NCI-H2171 treated with DMSO at 0.1 percent for 48 hours (cell line): ENCODE measurements at places on chromosomes 1 and 21.

GRCh38 chr1:178688244-178688643 lies 36.8 kb upstream of the RALGPS2 start:
- no peak for DNase-seq

- no peak for DNase-seq
These were observed 87.3 kb upstream of the CSF3R start for GRCh38 chr1:36570006-36570405.

DNA sequence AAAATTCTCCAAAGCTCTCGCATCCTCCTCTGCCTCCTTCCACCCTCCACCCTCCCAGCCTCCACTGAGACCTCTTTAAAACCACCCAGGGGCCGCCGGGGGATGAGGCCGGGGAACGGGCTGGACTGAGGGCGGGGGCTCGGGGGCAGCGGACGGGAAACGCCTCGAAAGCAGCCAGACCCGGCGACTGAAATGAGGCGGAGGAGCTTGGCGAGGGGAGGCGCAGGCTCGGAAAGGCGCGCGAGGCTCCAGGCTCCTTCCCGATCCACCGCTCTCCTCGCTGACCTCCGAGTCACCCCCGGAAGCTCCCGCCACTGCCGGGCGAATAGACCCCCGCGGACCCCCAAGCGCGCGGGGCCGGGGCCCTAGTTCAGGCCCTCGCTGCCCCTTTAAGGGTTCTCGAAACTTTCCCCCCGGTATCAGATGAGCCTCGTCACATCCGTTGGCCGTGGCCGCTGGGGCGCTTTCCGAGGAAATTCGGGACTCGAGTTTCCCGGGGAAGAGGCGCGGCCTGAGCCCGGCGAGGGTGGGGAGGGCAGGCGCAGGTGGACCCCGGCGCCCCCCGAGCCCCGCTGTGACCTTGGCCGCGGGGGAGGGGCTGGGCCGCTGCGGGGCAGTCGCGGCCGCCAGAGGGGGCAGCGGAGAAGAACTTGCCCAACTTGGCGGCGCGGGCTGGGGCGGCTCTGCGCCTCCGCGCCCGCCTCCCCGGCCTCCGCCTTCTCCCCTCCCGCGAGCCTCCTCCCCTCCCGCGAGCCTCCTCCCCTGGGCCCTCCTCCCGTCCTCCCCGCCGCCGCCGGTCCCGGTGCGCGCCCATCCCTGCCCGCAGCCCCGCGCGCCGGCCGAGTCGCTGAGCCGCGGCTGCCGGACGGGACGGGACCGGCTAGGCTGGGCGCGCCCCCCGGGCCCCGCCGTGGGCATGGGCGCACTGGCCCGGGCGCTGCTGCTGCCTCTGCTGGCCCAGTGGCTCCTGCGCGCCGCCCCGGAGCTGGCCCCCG lies at the start of gene BACE2:
Gene BACE2, plus strand, starts transcription at position 813 of the 995 bp plus-strand sequence. Its CDS starts 104 bp downstream, at position 917.
- no peak for DNase-seq

DNA sequence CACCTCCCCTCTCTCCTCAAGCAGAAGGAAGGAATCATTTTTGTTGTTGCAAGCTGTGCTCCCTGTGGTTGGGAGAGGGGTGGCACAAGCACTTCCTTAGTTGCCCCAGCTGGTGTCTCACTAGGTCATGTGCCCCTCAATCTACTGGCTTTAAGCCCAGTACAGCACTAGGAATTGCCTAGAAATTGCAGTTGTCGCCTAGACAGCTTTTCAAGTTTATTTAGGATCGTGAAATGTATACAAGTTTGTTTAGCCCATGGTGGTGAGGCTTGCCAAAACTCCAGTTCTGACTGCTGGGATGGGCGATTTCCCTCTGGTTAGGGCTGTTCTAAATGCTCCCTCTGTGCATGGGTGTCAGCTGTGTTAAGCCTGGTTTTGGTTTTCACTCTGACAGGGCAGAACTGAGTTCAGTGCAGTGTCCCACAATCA lies 126.8 kb upstream of the ZNF644 start:
- DNase-seq, result peak; percentile 1

- no peak for DNase-seq
These were observed 28.1 kb downstream of the TMEM50B start for GRCh38 chr21:33451634-33452071.

DNA sequence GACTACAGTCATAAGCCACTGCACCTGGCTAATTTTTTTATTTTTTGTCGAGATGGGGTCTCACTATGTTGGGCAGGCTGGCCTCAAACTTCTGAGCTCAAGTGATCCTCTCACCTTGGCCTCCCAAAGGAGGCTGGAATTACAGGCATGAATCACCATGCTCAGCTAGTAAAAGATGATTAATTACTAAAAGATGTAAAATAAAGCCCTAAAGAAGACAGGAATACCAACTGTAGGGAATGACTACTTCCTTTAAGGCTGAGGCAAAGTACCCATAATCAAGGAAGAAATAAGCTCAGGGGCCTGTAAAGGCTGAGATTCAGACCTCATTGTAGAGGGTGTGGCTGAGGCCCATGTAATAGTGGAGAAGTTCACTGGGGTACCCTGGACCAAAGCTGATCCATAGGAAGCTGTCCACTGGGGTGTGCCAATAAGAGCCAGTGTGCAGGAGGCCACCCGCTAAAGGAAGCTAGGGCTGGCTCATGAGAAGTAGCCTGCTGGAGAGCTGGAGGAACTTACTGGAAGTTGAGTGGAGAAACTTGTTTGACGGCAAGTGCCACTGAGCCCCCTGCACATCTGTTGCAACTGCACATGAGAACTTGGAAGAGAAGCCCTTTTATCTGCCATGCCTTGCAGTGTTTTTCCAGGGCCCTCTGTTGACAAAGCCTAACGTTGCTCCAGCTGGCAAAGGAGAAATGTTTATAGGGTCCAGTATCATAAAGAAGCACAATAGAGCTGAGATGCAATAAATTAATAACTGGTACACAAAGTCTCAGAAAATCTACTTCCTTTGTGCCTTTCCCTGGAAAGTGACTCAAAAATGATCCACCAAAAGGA lies 17.8 kb upstream of the SERTAD4 start:
- no peak for DNase-seq

DNA sequence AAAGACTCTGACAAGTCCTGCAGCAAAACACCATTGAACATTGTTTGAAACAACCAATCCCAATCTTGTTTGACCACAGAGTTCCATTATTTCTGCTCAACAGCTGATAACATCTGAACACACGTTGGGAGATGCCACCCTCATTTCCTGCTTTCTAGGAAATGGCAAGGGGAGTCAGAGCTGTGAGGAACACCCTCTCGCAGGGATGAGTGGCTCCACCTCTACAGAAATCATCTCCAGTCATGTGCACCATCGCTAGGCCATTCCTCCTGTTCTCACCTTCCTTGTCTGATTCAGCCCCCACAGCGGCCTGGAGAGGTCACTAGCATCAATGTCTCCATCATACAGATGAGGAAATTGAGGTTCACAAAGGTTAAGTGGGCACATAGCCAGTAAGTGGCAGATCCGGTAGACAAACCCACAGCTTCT lies 22.4 kb upstream of the RUNX3 start:
- no peak for DNase-seq

GRCh38 chr1:232678185-232678886 lies 48.4 kb upstream of the SIPA1L2 start:
- DNase-seq, result no peak

DNA sequence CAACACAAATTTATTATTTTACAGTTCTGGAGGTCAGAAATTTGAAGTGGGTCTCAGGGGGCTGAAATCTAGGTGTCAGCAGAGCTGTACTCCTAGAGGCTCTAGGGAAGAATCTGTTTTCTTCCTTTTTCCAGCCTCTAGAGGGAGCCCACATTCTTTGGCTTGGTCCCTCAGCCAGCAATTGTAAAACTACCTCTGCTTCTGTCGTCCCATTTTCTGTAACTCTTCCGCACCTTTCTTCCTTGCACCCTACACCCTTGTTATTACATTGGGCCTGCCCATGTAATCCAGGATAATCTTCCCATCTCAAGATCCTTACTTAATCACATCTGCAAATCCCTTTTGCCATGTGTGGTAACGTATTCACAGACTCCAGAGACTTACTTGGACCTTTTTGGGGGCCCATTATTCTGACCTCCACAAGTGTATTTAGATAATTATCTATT lies 24.8 kb upstream of the THEM4 start:
- DNase-seq, result peak; percentile 69

- peak; percentile 12 for DNase-seq
These were observed 54.5 kb downstream of the PCNX2 start for GRCh38 chr1:233240829-233241682.

- DNase-seq, result no peak
These were observed 11.5 kb downstream of the SLC37A1 start for GRCh38 chr21:42525029-42525581.

DNA sequence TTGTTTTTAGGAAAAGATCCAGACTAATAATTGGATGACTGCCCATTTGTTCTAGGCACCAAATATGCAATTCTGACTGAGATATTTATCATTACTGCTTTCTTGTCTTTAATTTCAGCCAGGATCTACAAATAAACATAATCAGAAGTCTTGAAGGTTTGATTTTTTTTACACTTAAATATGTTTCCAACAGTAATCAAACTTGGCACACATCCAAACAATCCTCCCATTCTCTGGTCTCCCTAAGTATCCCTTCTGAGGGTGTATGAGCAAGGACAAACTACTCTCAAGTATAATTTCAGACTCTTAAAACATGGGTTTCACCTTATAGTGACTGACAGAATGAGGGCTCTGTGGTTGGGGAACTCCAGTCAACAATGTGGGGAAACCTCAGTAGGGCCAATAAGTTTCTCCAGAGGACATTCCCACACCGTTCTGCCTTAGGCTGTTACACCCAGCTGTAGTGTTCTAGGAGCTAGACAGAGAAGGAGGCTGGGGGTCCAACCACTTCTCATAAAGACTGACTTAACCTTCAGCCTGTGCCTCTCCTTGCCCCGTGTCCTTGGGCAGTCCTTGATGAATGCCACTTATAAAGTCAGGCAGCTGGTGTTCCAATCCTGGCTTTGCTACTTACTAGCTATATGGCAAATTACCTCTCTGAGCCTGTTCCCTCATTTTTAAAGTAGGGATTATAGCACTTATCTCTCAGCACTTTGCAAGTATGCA lies 1.5 kb upstream of the PALMD start:
- no peak for DNase-seq

DNA sequence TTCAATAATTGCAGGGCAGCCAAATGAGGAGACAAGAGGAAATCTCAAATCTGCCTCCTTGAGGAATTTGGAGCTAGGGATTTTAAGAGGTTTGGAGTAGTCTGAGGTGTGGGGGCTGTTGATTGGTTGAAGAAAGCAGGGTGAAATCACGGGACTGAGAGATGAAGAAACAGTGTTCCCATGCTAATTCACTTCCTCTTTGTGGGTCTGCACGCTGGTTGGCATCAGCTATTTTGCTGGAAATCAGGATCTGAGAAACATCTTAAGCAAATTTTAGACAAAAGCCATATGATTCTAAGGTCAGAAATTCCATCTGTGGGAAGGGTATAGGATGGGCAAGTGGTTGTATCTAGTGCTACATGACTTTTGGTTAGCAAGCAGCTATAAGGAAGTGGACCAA lies 107.1 kb upstream of the PAXBP1 start:
- DNase-seq, result no peak

- no peak for DNase-seq
These were observed 6.7 kb downstream of the TAGLN2 start for GRCh38 chr1:159918352-159919200.

DNA sequence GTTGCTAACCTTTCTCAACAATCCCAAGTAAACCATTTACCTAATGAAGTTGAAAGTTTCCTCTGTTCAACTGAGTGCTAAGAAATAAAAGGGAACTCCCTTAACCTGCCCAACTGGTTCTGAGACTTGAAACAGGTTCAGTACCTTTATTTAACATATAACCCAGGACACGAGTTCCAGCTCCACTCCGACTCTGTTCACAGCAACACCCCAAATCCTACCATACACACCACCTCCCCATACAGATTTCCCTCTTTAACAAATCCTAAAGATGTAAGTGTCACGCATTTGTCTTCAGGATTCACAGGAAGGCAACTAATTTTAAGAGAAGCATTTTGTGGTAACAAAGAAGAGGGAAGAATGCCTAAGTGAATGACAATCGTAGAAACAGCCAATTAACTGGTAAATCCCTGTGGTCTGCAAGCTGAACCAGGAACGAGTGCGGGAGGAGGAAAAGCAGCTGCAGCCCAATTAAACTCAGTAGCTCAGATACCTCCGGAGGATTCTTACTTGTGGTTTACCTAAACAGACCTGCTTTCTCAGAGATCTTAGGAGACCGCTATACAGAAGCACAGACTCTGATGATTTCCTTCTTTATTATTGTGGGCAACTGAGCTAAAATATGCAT lies 134.5 kb upstream of the MAGI3 start:
- peak; percentile 33 for DNase-seq

- no peak for DNase-seq
These were observed 313.4 kb upstream of the C1orf174 start for GRCh38 chr1:4213366-4213973.

DNA sequence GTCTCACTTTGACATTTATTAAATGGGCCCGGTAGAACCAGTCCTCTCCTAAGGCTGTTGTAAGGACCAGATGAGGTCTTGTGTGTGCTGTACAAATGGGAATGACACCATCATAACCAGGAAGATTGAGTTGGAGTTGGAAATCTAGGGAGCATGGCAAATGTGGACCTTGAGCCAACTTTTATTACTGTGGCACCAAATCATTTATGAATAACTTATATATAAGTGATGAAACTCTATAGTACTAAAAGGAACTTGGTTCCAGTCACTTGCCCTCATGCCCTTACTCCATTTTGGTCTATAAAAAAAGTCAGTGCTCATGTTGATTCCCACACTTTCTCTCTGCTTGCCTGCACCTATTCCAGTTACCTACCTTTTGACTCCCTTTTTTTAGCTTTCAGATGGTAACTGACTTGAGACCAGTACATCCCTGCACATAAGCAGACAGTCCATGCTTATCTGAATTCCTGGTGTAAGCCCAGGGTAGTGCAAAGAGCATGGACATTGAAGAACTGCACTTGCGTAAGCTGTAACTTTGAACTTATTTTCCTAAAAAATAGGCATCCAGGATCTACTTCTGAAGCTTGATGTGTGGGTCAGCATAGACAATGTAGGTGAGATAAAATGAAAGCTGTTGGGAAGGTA lies 210.6 kb downstream of the PBX1 start:
- no peak for DNase-seq

DNA sequence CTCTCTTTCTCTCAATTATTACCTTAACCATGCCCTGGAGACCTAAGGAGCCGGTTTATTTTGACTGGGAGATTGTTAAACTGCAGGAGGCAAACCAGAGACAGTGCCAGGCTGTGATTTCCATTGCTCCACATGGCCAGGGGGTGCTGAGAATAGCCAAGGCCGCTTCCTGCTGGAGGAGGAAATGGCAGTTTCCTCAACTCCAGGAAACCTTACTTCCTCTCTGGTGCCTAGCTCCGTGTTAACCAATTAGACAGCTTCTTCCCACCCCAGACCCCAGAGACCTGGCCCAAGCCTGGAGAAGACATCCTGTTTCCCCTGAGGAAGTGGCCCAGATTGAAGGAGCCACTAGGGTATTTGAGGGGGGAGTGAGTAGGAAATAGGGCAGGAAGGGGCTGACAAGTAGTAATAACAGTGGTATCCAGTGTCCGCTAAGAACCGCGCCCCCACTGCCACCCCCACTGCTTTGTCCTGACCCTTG lies 161.2 kb downstream of the PLPP3 start:
- no peak for DNase-seq

GRCh38 chr1:156460525-156460924 lies 40.0 kb downstream of the MEF2D start:
- no peak for DNase-seq

GRCh38 chr21:45347048-45347711 lies 57.8 kb upstream of the COL18A1 start:
- no peak for DNase-seq
